ENCODE measurements at places on chromosomes 5 and 9.

DNA sequence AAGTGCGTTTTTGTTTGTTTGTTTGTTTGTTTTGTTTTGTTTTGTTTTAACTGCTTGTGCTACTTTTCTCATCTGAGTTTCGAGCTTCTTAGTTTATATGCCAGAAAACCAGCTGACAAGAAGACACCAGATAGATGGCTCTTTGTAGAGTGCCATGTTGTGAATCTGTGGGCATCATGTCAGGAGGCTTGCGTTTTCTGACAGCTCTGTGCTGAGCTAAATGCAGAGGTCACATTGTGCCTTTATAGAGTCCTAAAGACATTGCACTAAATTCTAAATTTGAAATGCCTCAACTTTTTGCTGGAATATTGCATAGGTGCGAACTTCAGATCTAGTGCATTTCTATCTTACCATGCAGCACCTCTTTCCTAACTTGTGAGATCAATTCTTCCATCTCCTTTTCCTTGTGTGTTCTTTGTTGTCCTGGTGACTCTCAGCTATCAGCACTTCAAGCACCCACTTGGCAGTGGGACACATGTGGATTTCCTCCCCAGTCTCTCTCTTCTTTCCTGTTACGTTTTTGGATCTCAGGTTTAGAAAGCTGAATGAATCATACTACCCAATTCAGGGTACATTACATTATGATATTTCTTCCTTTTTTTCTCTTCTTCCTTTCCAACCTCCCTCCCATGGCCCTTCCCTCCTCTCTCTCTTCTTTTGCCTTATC is 379.0 kb upstream of the RPS23 start:
- DNase-seq = no peak

DNA sequence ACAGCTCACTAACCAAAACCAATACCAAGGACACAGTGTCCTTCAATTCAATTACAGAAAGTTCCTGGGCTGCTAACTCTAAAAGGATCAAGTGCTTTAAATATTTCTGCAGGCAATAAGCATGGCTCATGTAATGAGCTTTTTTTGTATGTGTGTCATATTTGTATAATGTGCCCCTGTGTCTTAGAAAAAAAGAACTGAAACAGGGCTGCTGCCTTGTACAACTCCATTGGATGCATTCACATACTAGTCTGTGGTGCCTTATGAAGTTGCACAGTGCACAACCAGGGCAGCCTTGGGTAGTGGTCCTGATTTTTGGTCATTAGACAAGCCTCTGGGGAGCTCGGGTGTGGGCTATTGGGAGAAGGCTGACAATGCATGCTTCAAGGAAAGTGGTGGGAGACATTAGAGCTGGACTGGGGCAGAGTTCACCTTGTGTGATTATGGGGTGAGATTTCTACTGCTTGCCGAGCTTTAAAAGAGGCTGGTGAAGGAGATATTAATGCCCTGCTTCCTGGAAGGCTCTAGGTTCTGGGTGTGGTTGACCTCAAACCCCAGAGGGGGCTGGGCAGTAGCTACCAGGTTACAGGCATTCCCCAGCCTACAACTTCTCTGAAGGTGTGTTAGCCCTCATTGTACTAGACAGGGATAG is 3.6 kb upstream of the CPEB4 start:
- DNase-seq = no peak

DNA sequence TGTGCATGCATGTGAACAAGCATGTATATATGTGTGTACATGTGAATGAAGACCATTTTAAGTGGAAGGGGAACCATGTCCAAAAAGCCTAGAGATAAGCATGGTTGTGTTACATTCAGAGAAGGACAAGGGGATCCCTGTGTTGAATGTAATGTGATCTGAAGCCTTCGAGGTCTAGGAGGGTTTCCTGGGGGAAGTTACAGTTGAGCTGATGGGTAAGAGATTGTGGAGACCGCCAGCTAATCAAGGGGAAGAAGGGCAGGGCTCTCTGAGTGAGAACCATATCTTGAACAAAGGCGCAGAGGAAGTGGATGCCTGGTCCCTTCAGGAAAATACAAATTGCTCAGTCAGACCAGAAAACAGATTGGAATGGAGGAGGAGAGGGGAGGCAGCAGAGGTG is 45.5 kb upstream of the TNFSF15 start:
- DNase-seq = no peak

DNA sequence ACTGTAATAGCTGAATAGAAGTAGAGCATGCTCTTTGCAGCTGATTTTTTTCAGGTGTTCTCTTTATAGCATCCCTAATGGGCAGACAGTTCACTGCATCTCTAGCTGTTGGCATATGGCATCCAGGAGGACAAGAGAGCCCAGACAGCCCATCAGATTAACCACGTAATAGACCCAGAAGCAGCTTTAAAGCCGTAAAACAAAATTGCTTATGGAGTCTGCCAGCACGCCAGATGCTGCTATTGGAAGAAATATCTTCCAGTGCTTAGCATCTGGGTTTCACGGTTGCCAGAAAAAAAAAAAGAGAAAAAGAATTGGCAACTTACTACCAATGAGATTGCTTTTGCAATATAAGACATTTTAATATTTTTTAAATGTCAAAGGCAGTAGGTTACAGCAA is 869.4 kb upstream of the NUDT12 start:
- DNase-seq = no peak

DNA sequence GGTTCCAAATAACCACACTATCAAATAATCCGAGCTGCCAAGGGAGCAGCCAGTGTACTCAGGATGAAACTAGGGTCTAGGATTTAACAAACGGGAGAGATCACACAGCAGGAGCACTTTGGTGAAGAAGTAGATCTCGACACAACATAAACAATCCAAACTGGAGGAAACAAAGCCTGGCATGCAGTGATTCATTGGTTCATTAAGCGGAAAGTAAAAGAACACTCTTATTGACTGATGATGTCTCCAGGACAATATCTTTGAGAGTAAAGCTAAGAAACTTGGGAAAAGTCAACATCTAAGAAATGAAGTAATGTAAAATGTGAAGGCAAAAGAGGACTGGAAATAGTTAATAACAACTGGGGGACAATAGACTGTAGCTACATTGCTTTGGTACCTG is 1478.3 kb upstream of the CDH9 start:
- no peak for DNase-seq

DNA sequence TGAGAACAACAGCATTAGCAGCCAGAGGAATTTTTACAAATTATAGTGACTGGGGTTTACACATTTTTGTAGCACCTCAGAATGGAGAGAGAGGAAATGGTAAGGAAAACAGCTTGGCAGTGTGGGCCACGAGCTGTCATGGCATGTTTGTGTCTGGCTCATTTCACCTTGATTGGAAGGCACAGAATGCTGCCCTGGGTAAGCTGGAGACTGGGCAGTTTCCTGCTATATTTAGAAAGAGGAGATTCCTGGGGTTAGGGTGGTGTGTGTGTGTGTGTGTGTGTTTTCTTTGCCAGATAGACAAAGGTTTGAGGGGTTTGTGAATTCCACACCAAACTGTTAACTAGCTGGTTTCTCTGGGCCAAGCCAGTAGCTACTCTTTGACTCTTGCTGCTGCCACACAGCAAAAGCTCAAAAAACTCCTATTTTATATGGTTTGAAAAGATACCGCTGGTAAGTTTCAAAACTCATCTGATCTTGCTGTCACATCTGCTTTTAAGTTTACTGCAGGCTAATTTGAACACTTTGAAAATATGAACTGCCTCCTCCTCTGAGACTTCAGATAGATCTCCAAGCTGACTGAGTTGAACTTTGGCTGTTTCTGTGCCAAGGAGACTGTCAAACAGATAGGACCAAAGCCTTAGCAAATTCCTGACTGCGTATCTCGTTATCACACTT is 9.1 kb downstream of the ARHGAP26 start:
- no peak for DNase-seq

- DNase-seq = no peak
Measured at GRCh38 chr5:14359069-14360043, 216.2 kb downstream of the TRIO start.

GRCh38 chr5:36363101-36363500 is 61.4 kb upstream of the RANBP3L start:
- DNase-seq = no peak

- DNase-seq = no peak
Measured at GRCh38 chr5:110865400-110866094, 126.7 kb downstream of the SLC25A46 start.

- no peak for DNase-seq
Measured at GRCh38 chr9:72577212-72577753, 55.9 kb downstream of the TMC1 start.

DNA sequence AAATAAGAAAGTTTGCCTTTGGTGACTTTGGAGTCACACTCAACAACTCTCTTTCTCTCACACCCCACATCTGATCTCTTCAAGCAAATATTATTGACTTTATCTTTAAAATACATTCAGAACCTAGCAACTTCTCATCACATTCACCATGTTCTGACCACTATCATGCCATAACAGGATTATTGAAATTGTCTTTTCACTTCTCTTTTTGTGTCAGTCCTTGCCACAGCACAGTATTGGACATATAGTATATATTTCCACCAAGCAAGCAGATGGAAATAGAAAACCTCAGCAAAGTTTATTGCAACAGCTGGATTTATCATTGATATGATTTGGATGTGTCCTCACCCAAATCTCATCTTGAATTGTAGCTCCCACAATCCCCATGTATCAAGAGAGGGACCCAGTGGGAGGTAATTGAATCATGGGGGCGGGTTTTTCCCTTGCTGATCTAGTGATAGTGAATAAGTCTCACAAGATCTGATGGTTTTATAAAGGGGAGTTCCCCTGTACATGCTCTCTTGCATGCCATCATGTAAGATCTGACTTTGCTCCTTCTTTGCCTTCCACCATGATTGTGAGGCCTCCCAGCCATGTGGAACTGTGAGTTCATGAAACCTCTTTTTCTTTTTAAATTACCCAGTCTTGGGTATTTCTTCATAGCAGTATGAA is 26.9 kb upstream of the ITGA1 start:
- no peak for DNase-seq

DNA sequence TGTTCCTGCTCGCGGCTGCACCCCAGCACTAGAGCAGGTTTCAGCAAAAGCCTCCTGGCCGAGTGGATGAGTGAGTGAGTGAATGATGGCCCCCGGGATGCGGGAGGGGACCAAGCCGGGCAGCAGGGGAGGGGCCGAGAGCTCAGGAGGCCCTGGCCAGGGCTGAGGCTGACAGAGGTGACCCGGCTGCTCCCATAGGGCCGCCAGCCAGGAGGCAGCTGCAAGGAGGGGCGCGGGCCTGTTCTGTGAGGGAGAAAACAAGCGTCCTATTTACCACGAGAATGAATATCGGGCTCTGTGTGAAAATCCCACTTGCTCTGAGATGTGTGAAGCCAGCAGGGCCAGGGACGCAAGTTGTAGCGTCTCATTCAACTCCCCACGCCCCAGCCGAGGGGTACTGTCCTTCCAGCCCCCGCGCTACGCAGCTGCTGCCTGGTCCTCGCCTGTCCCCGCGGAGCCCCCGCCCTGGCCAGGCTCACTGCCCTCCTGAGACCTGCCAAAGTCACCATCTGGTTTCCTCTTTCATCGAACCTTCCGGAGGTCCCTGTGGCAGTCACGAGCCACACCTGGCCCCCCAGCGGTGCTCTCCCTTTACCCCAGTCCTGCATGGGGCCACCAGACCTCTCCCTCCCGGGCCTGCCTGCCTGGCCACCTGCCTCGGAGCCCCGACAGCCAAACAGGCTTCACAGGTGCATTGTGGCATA is 38.8 kb downstream of the RASGEF1C start:
- DNase-seq = no peak

DNA sequence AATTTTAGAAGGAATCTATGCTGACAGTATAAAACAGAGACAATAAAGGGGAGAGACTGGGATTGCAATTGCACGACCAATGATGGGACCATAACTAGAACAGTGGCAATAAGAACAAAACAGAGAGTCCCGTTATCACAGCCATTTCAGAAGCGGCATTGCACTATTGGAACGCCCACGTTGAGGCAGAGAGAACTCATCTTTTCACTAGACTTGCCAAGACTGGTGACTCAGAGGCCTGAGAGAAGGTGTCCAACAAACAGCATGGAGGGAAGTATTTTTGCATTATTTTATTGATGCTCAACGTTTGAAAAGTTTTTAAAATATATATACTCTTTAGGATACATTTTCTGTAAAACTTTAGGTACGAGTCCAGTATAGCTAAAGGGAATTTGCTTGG is 737.7 kb downstream of the TLE1 start:
- no peak for DNase-seq

GRCh38 chr5:135309391-135310327 is 89.4 kb downstream of the MACROH2A1 start:
- no peak for DNase-seq

DNA sequence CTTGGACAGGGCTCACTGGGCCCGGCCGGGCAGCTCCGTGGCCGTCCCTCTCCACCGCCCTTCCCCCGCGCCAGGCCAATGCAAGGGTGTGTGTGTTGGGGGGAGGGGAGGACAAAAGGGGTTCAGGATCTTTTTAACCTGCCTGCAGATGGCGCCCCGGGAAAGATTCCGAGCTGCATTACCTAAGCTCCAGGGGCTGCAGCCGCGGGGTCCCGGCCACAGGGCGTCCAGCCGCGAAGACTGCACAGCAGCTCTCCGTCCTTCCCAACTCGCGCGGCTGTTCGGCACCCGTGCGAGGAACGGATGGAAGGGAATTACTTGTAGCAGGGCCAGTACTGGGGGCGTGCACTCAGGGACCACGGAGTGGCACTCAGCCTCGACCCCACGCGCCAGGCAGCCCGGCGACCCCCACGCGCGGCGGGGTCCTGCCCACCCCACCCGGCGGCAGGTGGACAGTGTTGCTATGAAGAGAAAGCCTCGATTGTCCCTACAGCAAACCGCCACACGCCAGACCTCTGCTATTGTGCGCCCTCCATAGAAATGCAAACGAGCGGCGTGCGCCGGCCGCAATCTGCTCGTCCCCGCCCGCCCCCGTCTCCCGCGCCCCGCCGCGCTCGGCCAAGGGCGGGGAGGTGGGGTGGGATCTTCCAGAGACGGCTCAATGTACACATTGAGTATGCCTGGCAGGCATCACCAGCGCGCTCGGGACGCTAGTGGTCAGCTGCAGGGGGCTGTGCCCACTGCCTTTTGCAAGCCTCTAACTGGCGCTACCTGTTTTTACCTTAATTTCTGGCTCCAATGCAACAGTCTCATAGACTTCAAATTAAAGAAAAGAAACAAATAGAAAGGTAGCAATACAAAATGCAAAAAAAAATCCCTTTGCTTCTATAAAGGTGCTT is 796 bp upstream of the GADD45G start:
- DNase-seq = peak; percentile 61

GRCh38 chr9:36401164-36401740 is 1.2 kb upstream of the RNF38 start:
- no peak for DNase-seq

- DNase-seq = no peak
Measured at GRCh38 chr5:1172007-1172581, 29.3 kb upstream of the SLC6A19 start.

DNA sequence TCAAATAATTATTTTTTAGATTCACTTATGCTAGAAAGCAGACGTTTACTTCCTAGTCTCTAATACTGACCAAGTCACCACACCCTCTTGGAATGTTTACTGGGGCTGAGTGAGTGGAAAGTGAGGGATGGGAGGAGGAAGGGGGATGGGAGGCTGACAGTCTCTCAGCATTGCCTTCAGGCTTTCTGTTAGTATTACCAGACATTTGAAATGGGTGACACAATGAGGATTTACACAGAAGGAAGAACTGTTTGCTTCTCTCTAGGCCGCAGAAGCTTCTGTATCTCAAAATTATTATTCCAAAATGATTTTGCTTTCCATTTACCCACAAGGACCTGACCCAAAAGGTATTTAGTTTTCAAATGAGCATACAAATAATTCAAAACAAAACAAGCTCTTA is 232.8 kb upstream of the ZNF608 start:
- no peak for DNase-seq

GRCh38 chr5:136984772-136985446 is 514.2 kb downstream of the SPOCK1 start:
- DNase-seq = no peak

GRCh38 chr5:116898917-116899316 is 324.3 kb upstream of the SEMA6A start:
- DNase-seq = no peak
